ENCODE measurements at places on chromosomes 6 and 20. TPM values are rescaled to one million over a fixed set of nuclear protein-coding genes. Genes with fewer than 3 reads are reported as not detected.

The SLC17A1 gene
- not detected for total RNA-seq

The IPCEF1 gene
- 12.0 TPM for total RNA-seq

The CASS4 gene
- total RNA-seq: 11.5 TPM

The PNLDC1 gene
- 0.87 TPM for total RNA-seq

The HNF4A gene
- total RNA-seq: not detected

The DCDC2 gene
- 0.24 TPM for total RNA-seq

The TP53INP2 gene
- 1.5 TPM for total RNA-seq

The TRIM31 gene
- not detected for total RNA-seq

DNA sequence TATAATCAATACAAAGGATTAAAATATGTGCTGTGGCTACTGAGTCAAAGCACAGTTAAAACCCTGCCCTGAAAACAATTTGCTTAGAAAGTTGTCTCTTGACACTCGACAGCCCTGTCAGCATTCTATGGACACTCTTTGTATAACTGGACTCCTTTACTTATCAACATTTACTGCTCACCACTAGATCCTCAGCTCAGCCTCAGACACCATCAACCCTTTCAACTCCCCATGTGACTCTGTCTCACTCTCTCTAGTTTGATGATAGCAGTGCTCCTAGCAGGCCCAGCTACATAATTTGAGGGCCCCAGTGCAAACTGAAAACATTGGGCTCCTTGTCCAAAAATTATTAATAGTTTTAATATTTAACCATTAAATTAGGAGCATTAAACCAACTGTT lies 181.8 kb downstream of the TENT5A start:
- H3K27me3 ChIP-seq: no peaks in the 10 kb centered on the region
- DNase-seq: no peak
- H3K4me3 ChIP-seq: no peak overlapping the region
- no peaks in the 10 kb centered on the region for H3K36me3 ChIP-seq
- no peaks in the 10 kb centered on the region for H3K4me1 ChIP-seq

DNA sequence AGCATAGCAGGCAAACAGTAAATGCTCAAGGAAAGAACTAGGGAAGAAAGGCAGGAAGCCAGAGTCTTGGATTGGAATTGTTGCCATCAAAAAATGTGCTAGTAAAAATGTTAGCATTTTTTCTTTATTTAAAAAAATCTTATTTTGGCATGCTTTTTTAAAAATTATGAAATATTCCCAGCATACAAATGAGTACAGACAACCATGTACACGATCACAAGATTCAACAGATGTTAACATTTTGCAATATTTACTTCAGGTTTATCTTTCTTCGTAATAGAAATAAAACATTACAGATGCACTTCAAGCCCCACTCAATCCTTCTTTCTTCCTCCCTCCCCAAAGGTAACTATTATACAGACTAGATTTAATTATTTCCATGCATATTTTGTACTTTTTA lies 27.4 kb upstream of the NOP56 start:
- H3K4me1 ChIP-seq: no peaks in the 10 kb centered on the region
- H3K27ac ChIP-seq: no peak overlapping the region
- H3K36me3 ChIP-seq: no peaks in the 10 kb centered on the region
- DNase-seq: no peak
- H3K27me3 ChIP-seq: no peaks in the 10 kb centered on the region
- H3K4me3 ChIP-seq: no peak overlapping the region

DNA sequence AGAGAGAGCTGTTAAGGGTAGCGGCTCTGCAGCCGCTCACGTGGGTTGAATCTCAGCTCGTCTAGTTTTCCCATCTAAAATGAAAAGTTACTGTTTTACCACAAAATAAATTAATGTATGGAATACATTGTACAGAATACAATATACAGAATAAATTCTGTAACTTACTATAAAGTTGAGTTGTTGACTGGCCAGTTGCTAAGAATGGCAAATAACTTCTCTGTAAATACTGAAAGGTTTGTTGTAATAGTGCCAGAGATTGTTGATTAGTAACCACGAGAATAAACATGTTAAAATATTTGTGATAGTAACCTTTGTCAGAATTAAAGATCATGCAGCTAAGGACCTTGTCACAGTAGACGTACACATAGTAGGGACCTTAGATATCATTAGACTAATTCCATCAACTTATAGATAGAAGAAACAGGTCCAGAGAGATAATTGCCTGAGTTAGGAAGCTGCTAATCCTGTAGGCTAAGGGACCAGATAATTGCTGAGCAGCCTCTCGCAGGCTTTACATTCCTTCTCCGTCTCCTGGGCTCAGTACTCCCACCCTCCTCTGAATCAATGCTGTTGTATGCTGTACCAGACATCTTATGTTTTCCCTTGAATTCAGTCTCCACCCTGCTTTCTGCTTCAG lies 544 bp upstream of the NRM start:
- peak overlapping the region; percentile 64 for H3K4me3 ChIP-seq
- H3K27me3 ChIP-seq: no peaks in the 10 kb centered on the region
- no peak for DNase-seq
- peak overlapping the region; percentile 73 for H3K27ac ChIP-seq
- peaks cover 31% of the 10 kb centered on the region for H3K4me1 ChIP-seq
- peaks cover 6% of the 10 kb centered on the region for H3K36me3 ChIP-seq

GRCh38 chr6:122399055-122399347 lies 451 bp upstream of the HSF2 start:
- no peaks in the 10 kb centered on the region for H3K27me3 ChIP-seq
- DNase-seq: no peak
- peak overlapping the region; percentile 48 for H3K4me3 ChIP-seq
- no peaks in the 10 kb centered on the region for H3K36me3 ChIP-seq
- peaks cover 23% of the 10 kb centered on the region for H3K4me1 ChIP-seq
- peak overlapping the region; percentile 87 for H3K27ac ChIP-seq

GRCh38 chr6:82651845-82652335 lies 288.3 kb downstream of the TPBG start:
- H3K4me1 ChIP-seq: no peaks in the 10 kb centered on the region
- no peak overlapping the region for H3K27ac ChIP-seq
- H3K36me3 ChIP-seq: no peaks in the 10 kb centered on the region

DNA sequence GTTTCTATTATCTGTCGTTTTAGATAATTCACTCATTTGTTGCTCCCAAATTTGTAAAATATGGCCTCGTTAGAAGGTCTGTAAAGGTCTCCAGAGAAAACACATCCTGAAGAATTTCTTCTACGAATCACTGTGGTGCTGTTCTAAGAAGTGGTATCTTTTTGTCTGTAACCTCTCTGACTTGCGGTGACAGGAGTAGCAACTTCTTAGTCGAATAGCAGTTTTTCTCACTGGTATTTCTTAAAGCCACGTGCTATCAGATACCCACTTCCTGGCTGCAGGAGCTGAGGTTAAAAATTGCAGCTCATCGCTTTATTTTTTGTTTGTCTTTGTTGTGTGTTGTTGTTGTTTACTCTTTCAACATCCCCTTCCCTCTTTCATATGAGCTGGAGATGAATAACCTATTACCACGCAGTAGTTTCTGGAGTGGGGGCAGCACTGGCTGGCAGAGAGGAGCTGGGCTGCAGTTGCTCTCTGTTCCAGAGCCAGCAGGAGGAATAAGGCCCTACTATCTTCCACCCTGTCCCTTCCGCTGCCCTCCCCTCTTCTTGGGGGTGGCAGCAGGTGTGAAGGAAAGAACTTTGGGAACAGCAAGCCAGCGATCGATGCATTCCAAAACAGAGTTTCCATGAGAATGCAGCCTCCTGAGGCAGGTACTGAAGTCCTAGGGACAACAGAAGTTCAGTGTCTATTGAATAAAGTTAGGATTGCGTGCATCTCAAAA lies 64.7 kb downstream of the C6orf118 start:
- no peaks in the 10 kb centered on the region for H3K36me3 ChIP-seq
- no peak overlapping the region for H3K27ac ChIP-seq
- DNase-seq: no peak
- no peaks in the 10 kb centered on the region for H3K4me1 ChIP-seq
- no peak overlapping the region for H3K4me3 ChIP-seq

- no peaks in the 10 kb centered on the region for H3K27me3 ChIP-seq
- no peaks in the 10 kb centered on the region for H3K36me3 ChIP-seq
- H3K27ac ChIP-seq: peak overlapping the region; percentile 70
- H3K4me1 ChIP-seq: peaks cover 3% of the 10 kb centered on the region
- peak; percentile 41 for DNase-seq
Observed at GRCh38 chr6:31615748-31616147, 714 bp downstream of the AIF1 start.

DNA sequence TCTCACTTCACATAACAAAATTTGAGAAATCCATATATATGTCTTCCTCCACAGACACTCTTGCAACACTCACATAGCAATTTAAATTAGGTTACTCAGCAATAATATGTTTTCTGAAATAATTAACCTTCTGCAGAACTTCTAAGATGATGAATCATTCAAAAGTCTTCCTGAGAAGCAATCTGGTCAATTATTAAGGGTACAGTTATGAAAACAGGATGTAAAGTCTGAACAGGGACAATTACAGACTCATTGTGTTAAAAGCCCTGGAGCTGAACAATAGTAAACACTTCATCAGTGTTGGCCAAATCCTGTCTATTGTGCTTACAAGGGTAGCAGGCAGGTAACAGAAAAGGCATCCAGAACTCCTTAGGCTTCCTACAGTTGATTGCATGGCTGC lies 75.4 kb downstream of the FILIP1 start:
- H3K36me3 ChIP-seq: no peaks in the 10 kb centered on the region
- H3K4me1 ChIP-seq: no peaks in the 10 kb centered on the region
- no peak overlapping the region for H3K27ac ChIP-seq
- H3K27me3 ChIP-seq: no peaks in the 10 kb centered on the region
- H3K4me3 ChIP-seq: no peak overlapping the region

DNA sequence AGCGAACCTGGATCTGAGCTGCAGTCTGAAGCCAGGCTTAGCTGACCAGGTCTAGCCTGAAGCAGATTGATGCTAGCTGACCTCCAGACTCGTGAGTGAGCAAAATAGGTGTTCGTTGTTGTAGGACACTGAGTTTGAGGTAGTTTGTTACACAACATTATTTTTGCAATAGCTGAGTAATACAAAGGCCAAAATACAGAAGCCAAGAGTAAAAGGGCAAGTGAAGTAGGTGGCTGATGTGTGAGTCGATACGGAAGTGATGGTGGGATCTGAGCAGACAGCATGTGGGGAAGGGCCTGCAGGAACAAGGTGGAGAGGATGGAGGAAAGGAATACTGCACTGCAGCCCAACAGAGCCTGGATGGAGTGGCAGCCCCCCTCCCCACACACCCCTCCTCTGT lies 8.5 kb upstream of the SPATS1 start:
- H3K27ac ChIP-seq: no peak overlapping the region
- no peak overlapping the region for H3K4me3 ChIP-seq
- H3K4me1 ChIP-seq: no peaks in the 10 kb centered on the region
- DNase-seq: no peak
- H3K36me3 ChIP-seq: no peaks in the 10 kb centered on the region
- no peaks in the 10 kb centered on the region for H3K27me3 ChIP-seq

- H3K27ac ChIP-seq: no peak overlapping the region
- no peak overlapping the region for H3K4me3 ChIP-seq
- no peaks in the 10 kb centered on the region for H3K27me3 ChIP-seq
- DNase-seq: no peak
Observed at GRCh38 chr6:130500693-130501092, 134.9 kb downstream of the TMEM200A start.

DNA sequence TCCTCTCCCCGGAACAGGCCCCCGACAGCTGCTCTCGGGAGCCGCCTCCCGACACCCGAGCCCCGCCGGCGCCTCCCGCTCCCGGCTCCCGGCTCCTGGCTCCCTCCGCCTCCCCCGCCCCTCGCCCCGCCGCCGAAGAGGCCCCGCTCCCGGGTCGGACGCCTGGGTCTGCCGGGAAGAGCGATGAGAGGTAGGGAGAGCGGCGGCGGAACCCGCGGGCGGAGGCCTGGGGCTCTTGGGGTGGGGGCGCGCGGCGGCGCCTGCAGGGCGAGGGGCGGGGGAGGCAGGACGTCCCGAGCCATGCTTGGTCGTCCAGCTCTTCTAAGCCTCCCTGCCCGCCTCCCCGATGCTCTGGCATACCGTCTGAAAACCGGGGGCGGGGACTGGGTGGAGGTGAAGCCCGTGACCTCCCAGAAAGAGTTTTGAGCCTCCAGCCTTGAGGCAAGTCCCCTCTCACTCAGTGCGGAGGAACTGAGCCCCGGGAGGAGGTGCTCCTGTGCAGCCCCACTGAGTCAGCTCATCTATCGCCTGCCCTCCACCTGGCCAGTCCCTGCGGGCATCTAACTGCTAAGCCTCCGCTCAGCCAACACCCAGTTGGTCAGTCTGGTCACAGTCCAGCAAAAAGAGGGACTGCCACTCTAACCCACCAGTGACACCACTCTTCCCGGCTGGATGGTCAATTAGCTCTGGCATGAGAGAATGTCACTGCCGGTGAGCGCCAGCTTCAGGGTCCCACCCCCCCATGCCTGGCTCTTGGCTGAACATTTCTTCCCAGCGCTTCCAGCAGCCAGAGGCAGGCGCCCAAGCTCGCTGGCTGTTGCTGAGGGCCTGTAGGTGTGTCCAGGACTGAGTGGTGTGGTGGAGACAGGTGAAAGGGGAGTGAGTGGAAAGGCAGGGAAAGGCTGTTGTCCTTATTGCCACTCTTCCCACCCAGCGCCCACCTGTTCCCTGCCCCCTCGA lies 482 bp downstream of the DDR1 start:
- no peaks in the 10 kb centered on the region for H3K36me3 ChIP-seq
- H3K4me3 ChIP-seq: peak overlapping the region; percentile 68
- H3K4me1 ChIP-seq: peaks cover 12% of the 10 kb centered on the region
- H3K27ac ChIP-seq: peak overlapping the region; percentile 70

- peaks cover 16% of the 10 kb centered on the region for H3K4me1 ChIP-seq
- peaks cover 12% of the 10 kb centered on the region for H3K27me3 ChIP-seq
- no peak overlapping the region for H3K27ac ChIP-seq
- H3K36me3 ChIP-seq: no peaks in the 10 kb centered on the region
Observed at GRCh38 chr6:56955171-56956155, 556 bp downstream of the BEND6 start.

GRCh38 chr20:57425150-57426013 lies 34.2 kb downstream of the RBM38 start:
- peaks cover 18% of the 10 kb centered on the region for H3K4me1 ChIP-seq
- no peaks in the 10 kb centered on the region for H3K36me3 ChIP-seq
- H3K4me3 ChIP-seq: no peak overlapping the region
- H3K27ac ChIP-seq: no peak overlapping the region
- DNase-seq: no peak
- H3K27me3 ChIP-seq: no peaks in the 10 kb centered on the region

- H3K27ac ChIP-seq: no peak overlapping the region
- H3K4me3 ChIP-seq: no peak overlapping the region
- no peaks in the 10 kb centered on the region for H3K27me3 ChIP-seq
- H3K4me1 ChIP-seq: no peaks in the 10 kb centered on the region
- peaks cover 9% of the 10 kb centered on the region for H3K36me3 ChIP-seq
Observed at GRCh38 chr20:36251426-36251825, 15.1 kb downstream of the AAR2 start.

DNA sequence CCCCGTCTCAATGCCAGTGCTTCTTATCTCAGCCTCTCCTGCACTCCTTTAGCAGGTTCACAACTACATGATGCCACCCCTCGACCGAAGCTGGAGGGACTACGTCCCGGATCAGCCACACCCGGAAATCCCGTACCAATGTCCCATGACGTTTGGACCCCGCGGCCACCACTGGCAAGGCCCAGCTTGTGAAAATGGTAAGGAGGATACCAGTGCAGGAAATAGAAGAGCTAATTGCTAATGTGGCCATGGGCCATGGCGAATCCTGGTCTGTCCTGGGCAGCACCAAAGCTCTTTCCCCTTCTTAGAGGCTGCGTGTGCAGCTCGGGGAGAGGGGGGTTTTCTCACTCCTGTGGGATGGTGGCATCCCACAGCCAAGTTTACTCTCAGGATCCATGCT lies 5.5 kb downstream of the IRF4 start:
- no peak for DNase-seq
- no peak overlapping the region for H3K4me3 ChIP-seq
- no peak overlapping the region for H3K27ac ChIP-seq
- no peaks in the 10 kb centered on the region for H3K36me3 ChIP-seq
- H3K4me1 ChIP-seq: peaks cover 10% of the 10 kb centered on the region

Measured in naive thymus-derived CD4-positive, alpha-beta T cell (primary cell).